NCI-H2107 (cell line): ENCODE measurements at places on chromosomes 12 and 14.
A peak's percentile ranks its signal among the peaks of the same experiment; 100 is the strongest.

DNA sequence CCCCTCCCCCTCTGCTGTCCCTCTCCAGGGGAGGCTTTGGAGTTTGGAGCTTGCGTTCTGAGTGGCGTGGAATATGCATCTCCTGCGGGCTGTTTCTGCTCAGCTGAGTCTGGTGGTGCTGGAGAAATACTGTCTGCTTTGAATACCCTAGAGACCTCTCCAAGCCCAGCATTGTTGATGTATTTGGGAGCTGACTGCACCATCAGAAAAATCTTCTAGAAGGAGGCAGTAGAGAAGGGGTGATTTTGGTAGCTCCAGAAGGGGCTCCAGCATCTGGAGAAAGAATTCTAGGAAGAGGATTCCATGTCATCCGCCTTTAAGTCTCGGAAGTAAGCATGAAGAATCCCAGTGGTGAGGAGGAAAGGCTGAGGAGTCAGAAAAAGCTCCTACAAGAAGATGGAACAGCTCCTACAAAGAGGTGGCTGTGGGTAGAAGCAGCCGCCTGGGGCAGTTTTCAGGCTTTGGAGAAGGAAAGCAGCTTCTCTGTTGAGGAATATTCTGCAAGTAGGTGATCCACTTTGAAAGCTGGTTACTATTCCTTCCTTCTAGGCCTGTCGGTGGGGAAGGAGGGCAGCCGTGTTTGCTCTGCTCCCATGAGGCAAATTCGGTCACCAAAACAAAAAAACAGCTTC is 9.7 kb downstream of the MLXIP start:
- DNase-seq, result no peak

- no peak for DNase-seq
These were observed 1.3 kb downstream of the MDGA2 start for GRCh38 chr14:47674148-47674542.

GRCh38 chr14:82447586-82447985 is 913.9 kb upstream of the SEL1L start:
- DNase-seq, result no peak

- DNase-seq, result peak; percentile 20
These were observed 518 bp downstream of the GSKIP start for GRCh38 chr14:96363751-96364336.

GRCh38 chr14:86050072-86050683 is 520.2 kb downstream of the FLRT2 start:
- no peak for DNase-seq

DNA sequence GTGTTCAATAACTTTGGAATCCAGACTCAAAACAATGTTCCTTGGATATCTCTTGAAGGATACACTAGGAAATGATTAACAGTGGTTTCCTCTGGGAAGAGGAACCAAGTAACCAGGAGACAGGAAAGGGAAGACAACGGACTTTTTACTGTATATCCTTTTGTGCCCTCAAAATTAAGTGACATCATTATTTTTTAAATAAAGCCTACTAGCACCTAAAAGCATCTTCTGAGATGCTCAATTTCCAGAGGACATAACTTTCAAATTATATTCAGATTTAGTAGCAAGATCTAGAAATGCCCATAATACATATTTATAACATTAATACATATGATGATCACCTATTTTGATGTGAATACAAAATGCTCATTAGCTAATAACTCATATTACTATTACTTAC is 6.5 kb downstream of the HECTD1 start:
- no peak for DNase-seq

DNA sequence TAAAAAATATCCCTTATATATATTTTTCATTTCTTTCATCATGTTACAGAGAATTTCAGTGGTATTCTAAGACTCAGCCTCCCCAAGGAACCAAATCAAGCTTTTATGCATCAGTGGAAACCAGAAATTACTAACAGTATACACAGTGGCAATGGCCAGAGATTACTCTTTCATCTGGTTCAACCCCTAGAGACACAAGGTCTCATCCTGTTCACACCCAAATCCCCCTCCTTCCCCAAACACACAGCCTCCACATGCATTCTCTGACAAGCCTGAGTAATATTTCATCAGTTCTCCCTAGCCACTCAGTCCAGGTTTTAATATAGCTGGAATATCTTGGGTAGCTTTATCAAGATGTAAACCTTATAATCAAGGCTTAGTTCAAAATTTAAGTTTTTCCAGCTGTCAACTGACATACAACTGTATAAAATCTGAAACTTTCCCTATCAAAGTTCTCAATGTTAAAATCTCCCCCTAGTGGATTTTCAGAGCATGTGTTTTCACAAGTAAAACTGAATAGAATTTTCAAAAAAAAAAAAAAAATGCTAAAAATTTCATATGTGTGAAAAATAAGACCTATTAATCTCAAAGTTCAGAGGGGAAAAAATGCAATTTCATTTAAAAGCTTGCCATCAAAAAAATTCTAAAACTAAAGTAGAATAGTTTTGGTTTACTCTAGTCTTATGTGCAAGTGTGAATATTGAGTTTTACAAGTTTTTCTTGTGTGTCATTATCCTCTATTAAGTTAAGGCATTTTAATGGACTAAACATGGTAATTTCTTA is 10.5 kb upstream of the SSTR1 start:
- DNase-seq, result no peak

GRCh38 chr12:14225064-14225463 is 140.4 kb upstream of the ATF7IP start:
- DNase-seq, result no peak

DNA sequence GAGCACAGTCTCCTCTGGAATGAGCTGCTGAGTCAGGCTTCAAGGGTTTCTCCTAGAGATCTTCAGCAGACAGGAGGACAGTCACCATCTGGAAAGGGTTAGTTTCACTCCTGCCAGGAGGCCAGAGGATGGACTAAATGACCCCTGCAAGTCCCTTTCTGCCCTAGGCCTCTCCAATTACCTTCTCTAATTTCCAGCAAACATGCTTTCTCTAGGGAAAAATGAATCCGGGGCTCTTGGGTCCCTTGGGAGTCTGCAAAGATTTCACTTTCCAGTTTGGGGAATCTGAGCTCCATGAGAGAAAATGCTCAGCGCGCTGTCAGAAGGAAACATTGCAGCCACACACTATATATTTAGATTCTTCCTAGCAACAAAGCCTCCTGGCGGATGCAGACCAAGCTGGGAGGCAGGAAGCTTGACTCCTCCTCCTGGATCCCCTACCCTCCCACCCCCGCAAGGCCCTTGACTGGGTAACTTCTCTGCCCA is 184.4 kb upstream of the CCND2 start:
- no peak for DNase-seq

DNA sequence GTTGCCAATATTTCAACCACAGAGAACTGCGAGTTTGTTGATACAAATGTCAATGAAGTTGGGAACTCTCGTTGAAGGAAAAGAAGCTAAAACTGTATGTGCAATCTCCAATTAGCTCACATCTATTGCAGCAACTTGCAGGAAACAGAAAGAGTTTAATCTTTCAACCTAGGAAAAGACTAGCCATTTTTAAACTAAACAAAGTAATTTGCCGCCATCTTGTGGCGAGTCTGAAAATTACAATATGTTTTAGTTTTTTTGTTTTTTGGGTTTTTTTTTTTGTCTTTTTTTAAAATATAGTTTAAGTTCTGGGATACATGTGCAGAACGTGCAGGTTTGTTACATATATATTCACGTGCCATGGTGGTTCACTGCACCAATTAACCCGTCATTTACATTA is 131.2 kb upstream of the FOXG1 start:
- DNase-seq, result no peak

GRCh38 chr14:100422556-100423316 is 99.6 kb downstream of the SLC25A47 start:
- DNase-seq, result no peak

GRCh38 chr14:68553311-68553710 is 239.6 kb downstream of the ZFP36L1 start:
- no peak for DNase-seq

GRCh38 chr12:30438601-30439041 is 257.0 kb downstream of the IPO8 start:
- DNase-seq, result no peak

GRCh38 chr12:50740307-50740706 is 23.6 kb upstream of the ATF1 start:
- no peak for DNase-seq

GRCh38 chr12:40446385-40446784 is 221.6 kb downstream of the LRRK2 start:
- no peak for DNase-seq

DNA sequence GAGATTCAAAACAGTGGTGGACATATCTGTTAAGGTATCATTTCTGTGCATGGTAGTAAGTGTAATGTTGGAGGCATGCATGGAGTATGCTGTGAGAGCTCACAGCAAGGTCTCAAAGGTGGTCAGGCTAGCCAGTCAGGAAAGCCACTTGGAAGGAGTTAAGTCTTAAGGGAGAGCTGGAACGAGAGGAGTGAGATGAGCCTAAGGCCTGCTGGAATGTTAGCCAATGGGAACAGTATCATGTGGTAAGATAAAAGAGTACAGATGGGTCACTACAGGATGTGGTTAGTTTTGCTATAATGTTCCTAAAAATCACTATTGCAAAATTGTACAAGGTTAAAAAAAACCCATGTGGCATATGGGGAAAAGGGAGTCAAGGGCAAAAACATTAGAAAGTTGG is 311.7 kb upstream of the E2F7 start:
- DNase-seq, result no peak
